Right kidney (tissue), 9 donors: ENCODE measurements at places on chromosomes 5 and 9.

GRCh38 chr9:21477466-21477865 is 4.6 kb downstream of the IFNE start:
- DNase-seq = no peak

GRCh38 chr9:16413509-16414016 is 456.9 kb downstream of the BNC2 start:
- DNase-seq = no peak

DNA sequence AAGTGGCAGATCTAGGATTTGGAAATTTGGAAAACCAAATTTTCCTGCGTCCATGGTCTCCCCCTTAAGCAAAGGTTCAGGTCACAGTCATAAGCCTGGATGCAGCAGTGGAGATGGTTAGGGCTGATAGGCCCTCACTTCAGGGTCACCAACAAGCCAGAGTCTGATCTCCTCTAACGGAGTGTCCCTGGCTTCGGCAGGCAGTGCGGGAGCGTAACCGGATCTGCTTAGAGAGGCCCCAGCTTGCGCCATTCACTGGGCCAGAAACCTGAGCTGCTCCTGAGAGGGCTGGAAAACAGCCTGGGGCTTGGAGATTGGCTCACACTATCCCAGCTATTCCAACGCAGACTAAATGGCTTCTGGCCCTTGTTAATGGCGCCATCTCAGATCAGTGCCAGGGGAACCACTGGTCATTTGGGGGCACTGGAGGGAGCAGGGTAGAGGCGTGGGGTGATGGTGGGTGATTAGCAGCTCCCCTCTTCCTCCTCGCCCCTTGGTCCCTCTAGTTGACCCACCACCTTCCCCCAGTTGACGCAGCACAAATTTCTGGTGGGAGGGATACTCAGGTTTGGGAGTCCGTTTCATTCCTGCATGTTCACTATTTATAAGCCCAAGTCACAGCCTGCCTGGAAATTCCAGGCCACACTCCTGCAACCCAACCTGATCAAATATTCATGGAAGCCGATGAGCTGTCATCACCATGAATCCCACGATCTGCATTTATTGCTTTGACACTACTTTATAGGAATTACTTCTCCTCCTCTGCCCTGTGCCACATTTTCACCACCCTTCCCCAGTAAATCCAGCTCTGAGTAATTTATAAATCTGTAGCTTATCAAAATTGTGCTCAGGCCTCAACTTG is 134.6 kb upstream of the CPEB4 start:
- DNase-seq = peak; percentile 52

- no peak for DNase-seq
Measured at GRCh38 chr9:6633378-6633777, 12.2 kb downstream of the GLDC start.

DNA sequence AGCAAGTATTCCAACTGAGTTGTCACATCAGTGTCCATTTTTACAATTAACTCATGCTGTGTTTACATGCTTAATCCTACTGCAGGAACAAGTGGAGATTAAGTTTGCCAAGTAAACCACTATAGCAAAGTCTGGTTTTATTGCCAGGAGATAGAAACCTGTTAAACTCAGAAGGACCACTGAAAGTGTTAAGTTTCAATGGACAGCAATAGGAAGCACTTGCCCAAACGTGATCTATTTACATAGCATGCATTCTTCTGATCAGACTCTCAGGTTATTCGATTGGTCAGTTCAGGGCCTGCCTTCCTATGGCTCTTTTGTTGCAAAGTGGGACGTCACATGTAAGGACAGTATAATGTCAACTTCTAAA is 28.0 kb upstream of the IFNK start:
- no peak for DNase-seq

DNA sequence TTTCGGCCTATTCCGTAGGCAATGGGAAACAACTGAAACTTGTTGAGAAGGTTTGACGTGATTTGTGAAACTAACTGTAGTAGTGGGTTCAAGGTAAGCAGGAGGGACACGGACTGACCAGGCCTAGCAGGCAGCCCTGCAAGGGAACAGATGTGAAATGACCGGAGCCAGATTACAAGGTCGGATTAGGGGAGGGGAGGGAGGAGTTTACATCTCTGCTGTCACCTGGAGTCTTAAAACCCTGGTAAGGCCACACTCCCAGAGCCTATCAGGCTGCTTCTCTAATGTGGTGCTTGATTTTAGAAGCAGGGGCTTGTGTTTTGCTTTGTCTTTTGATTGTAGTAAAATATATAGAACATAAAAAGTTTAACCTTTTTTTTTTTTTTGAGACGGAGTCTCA is 3.5 kb upstream of the SPTAN1 start:
- DNase-seq = no peak

DNA sequence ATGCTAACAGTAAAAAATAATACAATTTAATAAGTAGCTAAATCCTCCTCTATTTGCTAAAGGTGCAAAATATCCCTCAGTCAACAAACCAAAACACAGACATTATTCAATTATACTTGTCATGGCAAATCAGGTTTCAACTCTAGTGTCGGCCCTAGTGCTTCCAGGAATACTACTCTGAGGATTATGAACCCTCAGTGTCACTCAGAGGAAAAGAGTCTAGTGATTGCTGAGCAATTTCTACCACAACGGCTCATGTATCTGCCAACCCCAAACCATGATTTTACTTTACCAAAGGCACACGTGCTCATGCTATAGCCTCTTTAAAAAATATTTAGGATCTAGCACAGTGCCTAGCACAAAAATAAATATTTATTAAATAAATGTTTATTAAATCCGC is 21.0 kb downstream of the RICTOR start:
- DNase-seq = no peak

DNA sequence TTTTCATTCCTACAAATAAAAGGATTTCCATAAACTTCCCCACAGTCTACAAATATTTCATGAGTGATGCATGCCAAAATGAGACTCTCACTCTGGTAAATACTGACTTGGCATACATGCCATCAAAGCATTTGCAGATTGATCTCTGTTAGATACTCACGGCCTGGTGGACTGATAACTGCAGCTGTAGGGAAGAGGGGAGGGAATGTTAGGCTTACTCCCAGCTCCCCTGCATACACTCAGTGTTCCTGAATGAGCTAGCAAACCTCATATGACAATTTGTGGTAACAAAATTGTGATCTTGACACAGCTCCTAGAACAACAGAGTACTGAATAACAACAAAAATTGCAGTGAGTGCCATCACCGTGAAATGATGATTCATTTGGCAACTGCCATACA is 435.3 kb downstream of the NR2F1-AS1 start:
- no peak for DNase-seq

DNA sequence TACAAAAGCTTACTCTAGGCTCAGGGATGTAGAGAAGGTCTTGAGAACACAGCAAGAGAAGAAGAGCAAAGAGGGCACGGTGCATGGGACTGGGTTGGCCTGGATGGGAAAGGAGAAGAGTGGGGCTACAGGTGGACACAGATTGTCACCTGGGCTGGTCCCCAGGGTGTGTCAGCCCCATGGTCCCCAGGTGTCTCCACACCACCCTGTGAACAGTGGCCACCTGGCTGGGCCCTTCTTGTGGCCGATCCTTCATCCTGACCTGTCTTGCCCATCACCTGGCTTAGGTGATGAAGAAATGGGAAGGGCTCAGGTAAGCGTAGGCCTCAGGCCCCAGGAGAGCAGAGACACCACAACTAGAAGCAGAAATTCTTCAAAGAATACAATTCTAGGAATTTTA is 188.9 kb downstream of the TENT4A start:
- no peak for DNase-seq

DNA sequence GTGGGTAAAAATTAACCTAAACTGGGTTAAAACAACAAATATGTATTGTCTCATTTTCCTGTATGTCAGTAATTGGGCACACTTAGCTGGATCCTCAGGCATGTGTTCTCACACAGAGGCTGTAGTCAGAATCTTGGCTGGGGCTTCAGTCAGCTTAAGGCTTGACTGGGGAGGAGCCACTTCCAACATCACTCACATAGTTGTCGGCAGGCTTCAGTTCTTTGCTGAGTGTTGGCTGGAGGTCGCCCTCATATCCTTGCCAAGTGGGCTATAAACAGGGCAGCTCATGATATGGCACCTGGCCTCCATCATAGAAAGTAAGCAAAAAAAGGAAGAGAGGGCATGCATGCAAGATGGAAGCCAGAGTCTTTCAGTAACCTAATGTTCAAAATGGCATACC is 173.0 kb downstream of the GIN1 start:
- no peak for DNase-seq

DNA sequence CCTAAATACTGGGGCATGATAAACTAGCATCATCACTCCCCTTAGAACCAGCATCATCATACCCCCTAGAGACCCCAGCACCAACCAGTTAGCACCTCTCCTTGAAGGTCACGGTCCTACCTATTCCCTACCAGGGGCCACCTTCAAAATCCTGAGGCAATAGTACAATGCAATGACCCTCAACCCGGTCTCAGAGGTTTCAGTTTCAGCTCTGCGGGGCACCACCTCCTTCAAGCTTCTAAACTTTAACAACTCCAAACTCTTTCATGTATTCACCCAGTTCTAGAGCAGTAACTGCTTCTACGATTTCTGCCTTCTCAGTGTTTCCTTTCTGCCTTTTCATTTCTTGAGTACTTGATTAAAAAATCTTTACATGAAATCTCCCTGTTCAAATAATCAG is 130.1 kb upstream of the EPB41L4A start:
- DNase-seq = no peak

DNA sequence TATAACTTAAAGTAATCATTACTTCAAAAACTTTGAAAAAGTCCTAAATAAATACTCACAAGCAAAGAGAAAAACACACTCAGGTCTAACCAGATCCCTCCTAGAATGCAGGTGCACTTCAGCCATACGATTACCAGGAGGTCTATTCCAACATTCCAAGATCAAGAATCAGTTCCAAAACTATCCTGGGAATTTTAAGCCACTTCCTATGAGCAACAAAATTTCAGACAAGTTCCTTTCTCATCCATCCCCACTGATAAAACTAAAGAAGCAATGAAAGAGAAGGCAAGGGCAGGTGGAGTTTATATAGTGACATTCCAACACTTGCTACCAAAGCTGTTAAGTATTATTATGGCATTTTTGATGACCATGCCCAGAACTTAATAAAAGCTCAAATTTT is 29.6 kb downstream of the MLLT3 start:
- DNase-seq = no peak

DNA sequence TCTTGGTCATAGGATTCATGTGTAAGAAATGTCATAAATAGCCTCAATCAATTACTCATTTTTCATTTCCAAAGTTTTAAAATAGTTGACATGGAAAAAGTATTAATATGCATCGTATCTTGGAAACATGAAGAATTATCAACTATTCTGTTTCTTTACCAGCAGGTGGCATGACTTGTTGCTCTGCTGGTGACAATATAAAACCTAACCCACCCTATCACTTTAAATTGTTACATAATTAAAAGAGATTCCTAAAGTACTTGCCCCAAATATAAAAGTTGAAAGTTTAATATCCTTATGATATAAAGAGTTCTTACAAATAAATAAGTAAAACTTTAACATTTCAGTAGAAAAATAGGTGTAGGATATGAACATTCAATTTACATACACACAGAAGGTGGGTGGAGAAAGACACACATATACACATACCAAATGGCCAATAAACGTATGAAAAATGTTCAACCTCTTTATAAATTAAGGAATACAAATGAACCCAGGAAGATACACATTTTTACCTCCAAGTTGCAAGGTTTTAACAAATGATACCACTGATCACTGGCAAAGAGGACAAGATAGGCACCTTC is 30.6 kb downstream of the MAP1B start:
- DNase-seq = no peak

GRCh38 chr5:177972613-177973012 is 23.4 kb downstream of the PROP1 start:
- DNase-seq = no peak

- DNase-seq = no peak
Measured at GRCh38 chr5:147037515-147038205, 159.1 kb upstream of the PPP2R2B start.

- no peak for DNase-seq
Measured at GRCh38 chr5:56475689-56476486, 242.8 kb upstream of the ANKRD55 start.

GRCh38 chr5:11483630-11484029 is 420.6 kb downstream of the CTNND2 start:
- no peak for DNase-seq

DNA sequence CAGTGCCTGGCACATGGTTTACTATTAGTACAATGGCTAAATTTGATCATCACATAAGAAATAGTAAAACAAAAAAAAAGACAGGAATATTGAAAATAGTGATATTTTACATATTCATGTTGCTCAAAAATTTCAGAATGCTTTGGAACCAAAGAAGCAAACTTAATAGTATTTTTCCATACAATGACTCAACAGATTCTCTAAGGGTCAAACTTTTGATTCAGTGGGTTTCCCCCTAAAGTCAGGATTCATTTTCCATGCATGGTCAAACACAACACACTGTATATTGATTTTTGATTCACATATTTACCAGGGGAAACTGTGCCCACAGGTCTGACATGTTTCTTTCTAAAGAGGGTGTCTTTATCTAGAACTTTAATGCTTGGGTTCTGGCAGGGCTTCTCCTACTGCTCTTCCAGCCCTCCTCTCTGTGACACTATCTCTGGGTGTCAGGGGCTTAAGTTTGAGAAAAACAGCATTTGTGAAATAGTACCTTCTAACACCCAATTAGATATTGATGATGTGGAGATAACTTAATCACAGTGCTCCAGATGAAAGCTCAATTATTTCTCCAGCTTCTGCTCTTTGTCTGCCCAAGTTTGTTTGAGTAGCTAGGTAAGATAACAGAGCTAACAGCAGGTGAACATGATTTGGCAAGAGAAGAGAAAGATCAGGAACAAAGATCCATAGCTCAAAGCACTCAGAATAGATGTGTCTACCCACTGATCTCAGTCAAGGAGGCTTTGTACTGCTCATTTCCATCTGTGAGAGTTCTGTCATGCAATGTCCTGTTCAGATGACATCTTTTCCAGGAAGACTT is 35.5 kb upstream of the ELL2 start:
- no peak for DNase-seq

- no peak for DNase-seq
Measured at GRCh38 chr9:93824386-93825294, 130.5 kb downstream of the BARX1 start.

GRCh38 chr5:14241141-14241540 is 98.0 kb downstream of the TRIO start:
- DNase-seq = no peak

DNA sequence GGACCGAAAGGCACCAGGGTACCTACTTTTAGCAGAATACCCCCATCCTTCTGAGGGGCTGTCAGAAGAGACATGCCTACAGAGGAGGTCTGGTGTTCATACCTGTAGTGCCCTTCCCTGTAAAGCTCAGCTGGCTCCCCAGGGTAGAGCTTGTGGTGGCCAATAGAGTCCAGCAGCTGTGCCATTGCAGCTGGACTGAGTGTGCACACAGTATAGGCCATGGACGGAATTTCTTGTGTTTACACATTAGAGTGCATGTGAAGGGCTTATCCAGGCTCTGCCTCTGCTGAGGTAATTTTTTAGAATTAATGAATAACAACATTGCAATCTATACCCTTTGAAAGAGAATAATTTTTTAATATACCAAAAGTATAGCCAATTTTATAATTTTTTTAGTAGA is 191.0 kb downstream of the ZSWIM6 start:
- no peak for DNase-seq

GRCh38 chr5:144812763-144813162 is 642.1 kb downstream of the KCTD16 start:
- DNase-seq = no peak

GRCh38 chr9:126304207-126304970 is 22.2 kb upstream of the MVB12B start:
- no peak for DNase-seq
